ENCODE measurements at places on chromosomes 4 and X. TPM values are rescaled to one million over a fixed set of nuclear protein-coding genes. Genes with fewer than 3 reads are reported as not detected.

DMRTC1 gene
- not detected for total RNA-seq

AGTR2 gene
- not detected for total RNA-seq

ATP2B3 gene
- not detected for total RNA-seq

RAI2 gene
- 0.20 TPM for total RNA-seq

GAB3 gene
- total RNA-seq: 2.9 TPM

TEX13C gene
- total RNA-seq: not detected

ADGRG4 gene
- total RNA-seq: not detected

PIM2 gene
- total RNA-seq: 1.4 TPM

TGIF2LX gene
- not detected for total RNA-seq

TSC22D3 gene
- 141 TPM for total RNA-seq

SMR3B gene
- not detected for total RNA-seq

MAD2L1 gene
- 2.2 TPM for total RNA-seq

CFI gene
- total RNA-seq: 21.2 TPM

ARMCX1 gene
- total RNA-seq: 37.1 TPM

H2AZ1 gene
- total RNA-seq: 104 TPM

PCDH19 gene
- total RNA-seq: 0.06 TPM

ADH1B gene
- total RNA-seq: 632 TPM

PPARGC1A gene
- total RNA-seq: 2.7 TPM

TAF7L gene
- total RNA-seq: 0.05 TPM

MAB21L2 gene
- total RNA-seq: not detected

XAGE1A gene
- not detected for total RNA-seq

CT55 gene
- not detected for total RNA-seq

XIAP gene
- 25.1 TPM for total RNA-seq

VCX3B gene
- total RNA-seq: not detected

GABRE gene
- 11.2 TPM for total RNA-seq

ZFP42 gene
- total RNA-seq: not detected

GSX2 gene
- total RNA-seq: not detected

C1QTNF7 gene
- 1.9 TPM for total RNA-seq

SH3TC1 gene
- 5.3 TPM for total RNA-seq

ANXA10 gene
- 1.5 TPM for total RNA-seq

DIPK2B gene
- total RNA-seq: 2.6 TPM

TEX11 gene
- total RNA-seq: not detected

FAM47E gene
- 0.44 TPM for total RNA-seq

PABPC1L2A gene
- not detected for total RNA-seq

SPANXD gene
- total RNA-seq: not detected

TBC1D8B gene
- 9.2 TPM for total RNA-seq

HOPX gene
- not detected for total RNA-seq

CLCN4 gene
- 6.2 TPM for total RNA-seq

SATL1 gene
- not detected for total RNA-seq

RASGEF1B gene
- 2.1 TPM for total RNA-seq

GDPD2 gene
- total RNA-seq: not detected

EPGN gene
- not detected for total RNA-seq

SSX1 gene
- not detected for total RNA-seq
